ENCODE measurements at places on chromosomes 2 and 18. TPM values are rescaled to one million over a fixed set of nuclear protein-coding genes. Genes with fewer than 3 reads are reported as not detected.

POTEJ gene
- not detected for total RNA-seq

SPAST gene
- total RNA-seq: 18.0 TPM

GRCh38 chr18:35732636-35733035 is 151.1 kb downstream of the GALNT1 start:
- no peaks in the 10 kb centered on the region for H3K27me3 ChIP-seq
- DNase-seq: peak; percentile 85
- no peaks in the 10 kb centered on the region for H3K4me1 ChIP-seq
- no peak overlapping the region for H3K27ac ChIP-seq
- H3K4me3 ChIP-seq: no peak overlapping the region

ANKRD53 gene
- 0.94 TPM for total RNA-seq

CXCR4 gene
- 2.8 TPM for total RNA-seq

SCN1A gene
- not detected for total RNA-seq

- H3K27ac ChIP-seq: no peak overlapping the region
- DNase-seq: no peak
- no peak overlapping the region for H3K4me3 ChIP-seq
- no peaks in the 10 kb centered on the region for H3K27me3 ChIP-seq
- H3K4me1 ChIP-seq: no peaks in the 10 kb centered on the region
- no peaks in the 10 kb centered on the region for H3K36me3 ChIP-seq
Observed at GRCh38 chr2:30475542-30475941, 28.5 kb downstream of the LCLAT1 start.

ATP8B1 gene
- 6.9 TPM for total RNA-seq

STPG4 gene
- total RNA-seq: 0.64 TPM

GRCh38 chr2:69381337-69381737 is 5.7 kb downstream of the GFPT1 start:
- H3K36me3 ChIP-seq: peaks cover 4% of the 10 kb centered on the region
- peak; percentile 25 for DNase-seq
- no peak overlapping the region for H3K27ac ChIP-seq
- H3K4me3 ChIP-seq: no peak overlapping the region

DNA sequence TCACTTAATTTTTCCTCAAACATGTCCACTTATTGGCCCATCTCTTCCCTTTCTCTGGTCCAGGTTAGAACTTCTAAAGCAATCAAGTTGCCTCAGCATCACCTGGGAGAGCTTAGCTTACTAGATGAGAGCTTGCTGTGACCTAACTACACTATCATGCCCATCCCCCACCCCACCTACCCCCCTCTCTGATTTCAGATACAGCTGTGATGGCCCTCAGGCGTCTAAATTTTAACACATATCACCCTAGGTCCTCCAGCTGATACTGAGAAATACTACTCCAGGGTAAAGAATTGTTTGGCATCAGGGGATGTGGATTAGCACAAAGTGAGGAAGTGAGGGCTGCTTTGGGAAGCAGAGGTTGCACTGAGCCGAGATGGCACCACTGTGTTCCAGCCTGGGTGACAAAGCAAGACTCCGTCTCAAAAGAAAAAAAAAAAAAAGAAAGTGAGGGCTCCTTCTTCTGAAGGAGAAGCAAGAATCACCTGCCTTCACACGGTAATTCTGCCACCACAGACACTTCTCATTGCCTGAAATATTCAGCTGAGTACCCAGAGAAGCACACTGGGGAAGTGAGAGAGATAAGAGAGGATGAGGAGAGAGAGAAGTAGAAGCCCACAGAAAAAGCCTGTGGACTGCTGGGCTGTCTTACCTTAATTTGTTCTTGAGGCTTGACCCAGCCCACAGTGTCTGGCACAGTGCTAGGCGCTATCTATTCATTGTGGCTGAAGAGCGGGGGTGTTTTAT is 263.4 kb downstream of the ASXL3 start:
- H3K36me3 ChIP-seq: no peaks in the 10 kb centered on the region
- DNase-seq: no peak
- no peaks in the 10 kb centered on the region for H3K4me1 ChIP-seq

C2orf66 gene
- total RNA-seq: 0.54 TPM

DNA sequence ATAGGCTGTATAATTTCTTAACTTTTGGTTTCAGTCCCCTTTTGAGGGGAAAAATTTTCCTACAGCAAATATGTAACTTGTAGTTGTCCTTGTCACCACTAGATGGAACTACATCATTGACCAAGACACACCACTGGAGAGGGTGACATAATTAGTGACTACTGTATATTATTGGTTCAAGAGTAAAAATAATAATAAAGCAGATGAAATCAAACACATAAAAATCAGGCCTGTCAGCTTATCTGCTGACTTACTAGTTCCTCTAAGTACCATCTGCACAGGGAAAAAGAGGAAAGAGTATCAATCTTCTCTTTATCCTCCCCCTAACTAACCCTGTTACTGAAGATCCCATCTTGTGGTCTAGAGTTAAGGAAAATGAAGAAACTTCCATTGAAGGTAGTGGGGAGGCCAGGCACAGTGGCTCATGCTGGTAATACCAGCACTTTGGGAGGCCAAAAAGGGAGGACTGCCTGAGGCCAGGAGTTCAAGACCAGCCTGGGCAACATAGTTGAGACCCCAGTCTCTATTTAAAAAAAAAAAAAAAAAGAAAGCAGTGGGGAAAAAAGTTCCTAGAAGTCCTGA is 29.6 kb upstream of the ENOSF1 start:
- H3K27ac ChIP-seq: no peak overlapping the region
- peak; percentile 27 for DNase-seq
- H3K4me1 ChIP-seq: no peaks in the 10 kb centered on the region

DNA sequence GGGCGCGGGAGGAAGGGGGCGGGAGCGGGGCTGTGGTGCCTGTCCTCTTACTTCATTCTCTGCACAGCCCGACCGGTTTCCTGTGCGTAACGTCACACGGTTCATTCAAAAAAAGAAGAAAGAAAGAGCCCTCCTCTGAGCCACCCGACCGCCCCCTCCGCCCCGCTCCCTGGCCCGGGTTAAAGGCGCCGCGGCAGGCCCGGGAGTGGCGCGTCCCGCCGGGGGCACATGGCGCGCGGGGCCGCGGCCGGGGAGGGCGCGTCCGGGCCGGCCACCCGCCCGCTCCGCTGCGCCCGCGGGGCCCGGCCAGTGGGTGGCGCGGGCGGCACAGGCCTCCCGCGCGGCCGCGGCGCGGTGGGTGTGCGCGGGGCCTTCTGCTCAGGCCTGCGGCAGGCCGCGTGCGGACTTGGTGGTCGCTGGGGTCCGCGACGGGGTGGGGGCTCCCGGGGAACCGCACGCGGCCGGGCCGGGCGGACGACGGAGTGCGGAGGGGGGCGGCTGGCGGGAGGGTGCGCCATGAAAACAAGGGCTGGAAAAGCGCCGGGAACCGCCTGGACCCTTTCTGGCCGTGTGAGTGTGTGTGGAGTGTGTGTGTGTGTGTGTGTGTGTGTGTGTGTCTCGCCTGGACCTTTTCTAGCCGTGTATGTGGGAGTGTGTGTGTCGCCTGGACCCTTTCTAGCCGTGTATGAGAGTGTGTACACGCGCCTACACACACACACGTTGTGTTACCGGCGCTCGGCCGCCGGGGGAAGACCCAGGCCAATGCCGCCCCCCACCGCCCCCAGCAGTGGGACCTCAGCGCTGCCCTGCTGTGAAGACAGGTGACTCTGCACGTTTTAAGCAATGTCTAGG is 780 bp upstream of the BCL2 start:
- peaks cover 16% of the 10 kb centered on the region for H3K4me1 ChIP-seq
- peak overlapping the region; percentile 45 for H3K27ac ChIP-seq
- peak overlapping the region; percentile 57 for H3K4me3 ChIP-seq

GRCh38 chr18:80250740-80251364 is 3.5 kb upstream of the PARD6G start:
- H3K36me3 ChIP-seq: no peaks in the 10 kb centered on the region
- H3K4me3 ChIP-seq: no peak overlapping the region
- no peak overlapping the region for H3K27ac ChIP-seq

ZNG1B gene
- total RNA-seq: 29.1 TPM

DNA sequence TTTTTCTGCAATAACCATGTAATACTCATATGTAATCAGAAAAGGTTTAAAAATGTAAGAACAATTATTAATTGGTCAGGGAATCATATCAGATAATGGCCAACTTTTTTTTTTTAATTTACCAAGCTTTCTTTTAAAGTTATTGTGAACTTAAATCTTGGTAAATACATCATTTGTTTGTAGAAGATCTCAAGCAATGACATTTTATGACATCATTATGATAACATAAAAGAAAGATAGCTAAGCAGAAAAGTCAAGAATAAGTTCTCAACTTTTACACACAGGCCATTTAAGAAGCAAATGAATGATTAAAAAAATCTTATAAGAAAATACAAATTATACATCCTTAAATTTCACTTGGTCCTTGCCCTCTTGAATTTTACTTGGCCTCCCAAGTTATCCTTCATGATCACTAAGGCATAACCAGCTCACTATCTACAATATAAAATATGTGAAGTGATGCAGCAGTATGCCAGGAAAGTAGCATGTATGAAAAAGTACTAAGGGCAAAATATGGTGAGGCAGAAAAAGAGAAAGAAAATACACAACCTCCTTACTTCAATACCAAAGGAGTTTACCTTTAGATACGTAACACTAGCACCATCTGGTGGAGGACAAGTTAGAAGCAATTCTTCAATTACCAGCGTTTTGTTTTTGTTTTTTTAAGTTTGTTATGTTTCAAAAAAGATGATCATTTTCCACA is 116.6 kb downstream of the SRBD1 start:
- peak; percentile 41 for DNase-seq
- H3K27me3 ChIP-seq: no peaks in the 10 kb centered on the region
- no peak overlapping the region for H3K27ac ChIP-seq
- no peak overlapping the region for H3K4me3 ChIP-seq

TMEM178A gene
- total RNA-seq: 28.7 TPM

DNA sequence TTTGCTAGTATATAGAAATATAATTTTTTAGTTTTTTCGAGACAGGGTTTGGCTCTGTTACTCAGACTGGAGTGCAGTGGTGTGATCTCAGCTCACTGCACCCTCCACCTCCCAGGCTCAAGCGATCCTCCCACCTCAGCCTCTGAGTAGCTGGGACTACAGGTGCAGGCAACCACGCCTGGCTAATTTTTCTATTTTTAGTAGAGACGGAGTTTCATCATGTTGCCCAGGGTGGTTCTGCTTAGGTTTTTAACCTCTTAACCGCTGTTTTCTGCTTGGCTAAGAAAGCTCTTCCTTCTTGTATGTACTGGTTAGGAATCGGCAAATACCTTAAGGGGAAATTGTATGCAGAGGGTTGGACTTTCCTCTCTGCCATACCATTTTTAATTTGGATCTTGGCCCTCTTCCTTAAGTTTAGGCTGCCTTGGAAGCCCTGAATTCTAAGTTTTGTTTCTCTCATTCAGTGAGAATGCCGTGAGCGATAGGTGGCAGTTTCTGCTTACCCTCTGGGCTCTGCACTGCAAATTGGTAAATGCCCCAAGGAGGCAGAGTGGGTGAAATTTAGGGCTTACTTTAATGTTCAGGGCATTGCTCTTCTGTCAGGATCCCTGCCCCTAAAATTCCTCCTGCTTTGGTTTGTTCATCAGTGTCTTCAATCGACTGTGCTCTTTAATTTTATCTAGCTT is 32.3 kb downstream of the EML6 start:
- H3K4me1 ChIP-seq: peaks cover 4% of the 10 kb centered on the region
- no peak for DNase-seq
- H3K27ac ChIP-seq: no peak overlapping the region
- no peak overlapping the region for H3K4me3 ChIP-seq
- no peaks in the 10 kb centered on the region for H3K36me3 ChIP-seq

DNA sequence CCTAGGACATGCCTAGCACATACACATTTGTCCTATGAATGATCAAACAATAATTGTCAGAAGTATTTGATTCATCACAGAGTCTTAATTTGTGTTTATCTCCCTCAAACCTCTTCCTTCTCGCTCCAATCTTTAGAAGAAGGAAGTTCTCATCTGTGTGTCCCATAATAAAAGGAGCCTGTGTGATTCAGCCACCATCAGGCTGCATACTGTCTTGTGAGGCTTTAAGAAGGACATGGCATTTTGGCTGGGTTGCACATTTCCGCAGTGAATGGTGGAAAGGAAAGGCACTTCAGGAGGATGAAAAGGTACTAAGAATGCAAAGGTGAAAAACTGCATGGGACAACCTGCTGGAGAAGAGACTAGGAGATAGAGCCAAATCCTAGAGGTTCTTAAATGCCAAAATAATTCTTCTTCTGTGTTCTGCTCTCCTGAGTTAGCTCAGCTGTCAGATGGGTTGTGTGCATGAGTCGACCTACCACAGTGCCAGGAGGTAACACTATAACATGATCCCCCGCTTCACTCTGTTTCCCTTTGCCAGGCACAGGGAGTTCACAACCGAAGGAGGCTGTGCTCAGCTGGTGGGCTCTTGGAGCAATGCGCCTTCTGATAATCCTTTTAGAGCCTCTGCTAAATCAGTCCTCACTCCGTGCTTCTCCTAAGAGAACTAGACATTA is 120.1 kb downstream of the IRS1 start:
- H3K4me3 ChIP-seq: no peak overlapping the region
- DNase-seq: no peak
- no peaks in the 10 kb centered on the region for H3K4me1 ChIP-seq
- no peaks in the 10 kb centered on the region for H3K27me3 ChIP-seq

TWSG1 gene
- 44.7 TPM for total RNA-seq

DNA sequence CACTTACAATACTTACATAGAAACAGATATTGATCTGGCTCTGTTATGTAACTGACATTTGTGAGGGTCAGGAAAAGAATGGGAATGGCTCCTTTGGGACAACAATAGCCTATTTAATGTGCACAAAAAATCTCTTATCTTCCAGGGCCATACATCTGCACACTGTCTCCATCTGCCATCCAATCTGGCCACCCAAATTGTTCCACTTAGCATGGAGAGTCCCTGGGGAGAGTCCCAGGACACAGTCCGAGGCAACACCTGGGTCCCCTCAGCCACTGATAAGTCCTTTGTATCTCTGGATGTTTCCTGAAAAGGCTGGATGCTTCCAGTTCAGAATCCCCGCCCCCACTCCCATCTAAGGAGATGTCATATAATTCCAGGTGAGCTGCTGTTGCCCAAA is 274.2 kb upstream of the NCKAP5 start:
- H3K27ac ChIP-seq: peak overlapping the region; percentile 75
- no peak overlapping the region for H3K4me3 ChIP-seq
- H3K36me3 ChIP-seq: no peaks in the 10 kb centered on the region
- peaks cover 20% of the 10 kb centered on the region for H3K4me1 ChIP-seq

- H3K4me1 ChIP-seq: no peaks in the 10 kb centered on the region
- no peak overlapping the region for H3K4me3 ChIP-seq
- no peak overlapping the region for H3K27ac ChIP-seq
- no peaks in the 10 kb centered on the region for H3K36me3 ChIP-seq
Observed at GRCh38 chr18:45320724-45321123, 294.6 kb upstream of the SLC14A2 start.

Data from astrocyte (in vitro differentiated cells and primary cell).